Naive thymus-derived CD4-positive, alpha-beta T cell (primary cell): ENCODE measurements at places on chromosomes 7 and 10. TPM values are rescaled to one million over a fixed set of nuclear protein-coding genes. Genes with fewer than 3 reads are reported as not detected.

- DNase-seq: no peak
Measured at GRCh38 chr10:29948881-29949355, 110.5 kb downstream of the JCAD start.

GRCh38 chr7:142957723-142958122 is 4.4 kb downstream of the KEL start:
- DNase-seq: no peak

DNA sequence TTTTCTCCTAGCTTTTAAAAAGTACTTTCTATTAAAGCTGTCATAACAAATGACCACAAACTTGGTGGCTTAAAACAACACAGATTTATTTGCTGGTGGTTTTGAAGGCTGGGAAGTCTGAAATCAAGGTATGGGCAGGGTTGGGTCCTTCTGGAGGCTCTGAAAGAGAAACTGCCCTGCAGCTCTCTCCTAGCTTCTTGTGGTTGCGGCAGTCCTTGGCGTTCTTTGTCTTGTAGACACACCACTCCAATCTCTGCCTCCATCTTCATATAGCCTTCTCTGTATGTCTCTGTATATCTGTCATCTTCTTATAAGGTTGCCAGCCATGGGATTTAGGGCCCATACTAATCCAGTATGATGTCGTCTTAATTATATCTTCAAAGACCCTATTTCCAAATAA is 79.4 kb upstream of the PRR15 start:
- no peak for DNase-seq

DNA sequence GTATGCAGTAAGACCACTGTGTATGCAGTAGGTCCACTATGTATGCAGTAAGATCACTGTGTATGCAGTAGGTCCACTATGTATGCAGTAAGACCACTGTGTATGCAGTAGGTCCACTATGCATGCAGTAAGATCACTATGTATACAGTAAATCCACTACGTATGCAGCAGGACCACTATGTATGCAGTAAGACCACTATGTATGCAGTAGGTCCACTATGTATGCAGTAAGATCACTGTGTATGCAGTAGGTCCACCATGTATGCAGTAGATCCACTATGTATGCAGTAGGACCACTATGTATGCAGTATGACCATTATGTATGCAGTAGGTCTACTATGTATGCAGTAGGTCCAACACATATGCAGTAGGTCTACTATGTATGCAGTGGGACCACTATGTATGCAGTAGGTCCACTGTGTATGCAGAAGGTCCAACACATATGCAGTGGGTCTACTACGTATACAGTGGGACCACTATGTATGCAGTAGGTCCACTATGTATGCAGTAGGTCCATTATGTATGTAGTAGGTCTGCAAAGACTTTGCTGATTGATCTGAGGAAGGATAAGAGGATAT is 313.6 kb downstream of the ADARB2 start:
- no peak for DNase-seq

DNA sequence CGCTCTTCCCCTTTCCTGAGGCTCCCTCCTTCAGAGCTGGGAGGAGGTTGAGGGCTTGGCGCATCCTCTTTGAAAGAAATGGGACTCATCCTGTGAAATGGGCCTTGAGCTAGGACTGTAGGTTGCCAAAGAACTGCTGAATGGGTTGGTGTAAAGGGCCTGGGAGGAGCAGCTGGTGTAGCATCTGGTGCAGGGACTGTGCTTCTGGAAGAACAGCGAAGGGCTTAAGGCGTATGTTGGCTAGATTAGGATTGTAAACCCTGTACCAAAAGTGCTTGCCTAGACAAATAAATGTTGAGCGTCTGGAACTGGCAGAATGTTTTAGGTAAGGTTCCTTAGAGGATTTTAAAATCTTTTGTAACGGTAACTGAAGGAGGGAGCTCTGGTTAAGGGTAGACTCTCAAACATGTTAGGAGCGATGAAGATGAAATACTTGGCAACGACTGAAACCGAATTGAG is 563 bp downstream of the STAM start:
- no peak for DNase-seq

GRCh38 chr7:68070992-68071391 is 1074.4 kb downstream of the TYW1 start:
- DNase-seq: no peak

DNA sequence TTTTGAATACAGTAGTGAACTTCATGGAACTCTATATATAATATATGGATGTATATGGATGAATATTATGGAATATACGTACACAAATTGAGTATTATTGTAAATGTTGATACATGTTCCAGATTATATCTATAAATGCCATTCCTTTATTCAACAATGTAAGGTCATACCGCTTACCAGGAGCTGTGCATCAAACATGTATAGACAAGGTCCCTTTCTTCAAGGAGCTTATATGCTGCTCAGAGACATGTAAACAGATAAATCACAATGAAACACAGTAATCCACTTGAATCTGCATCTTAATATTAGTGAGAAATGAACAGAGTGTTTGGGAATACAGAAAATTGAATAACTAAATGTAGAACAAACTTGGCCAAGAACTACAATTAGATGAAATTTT is 898 bp upstream of the SEM1 start:
- DNase-seq: no peak

CALML5 gene
- not detected for polyA plus RNA-seq

SLF2 gene
- polyA plus RNA-seq: 10.9 TPM

SP8 gene
- not detected for polyA plus RNA-seq

HOXA5 gene
- polyA plus RNA-seq: not detected
